Naive B cell (primary cell): ENCODE measurements at places on chromosomes 5 and 9. TPM values are rescaled to one million over a fixed set of nuclear protein-coding genes. Genes with fewer than 3 reads are reported as not detected.

RICTOR gene
- 25.9 TPM for polyA plus RNA-seq

OR1J2 gene
- not detected for polyA plus RNA-seq

ZDHHC11B gene
- polyA plus RNA-seq: not detected

JAKMIP2 gene
- polyA plus RNA-seq: 0.09 TPM

WDR38 gene
- not detected for polyA plus RNA-seq

ALDH1A1 gene
- 0.90 TPM for polyA plus RNA-seq

DNA sequence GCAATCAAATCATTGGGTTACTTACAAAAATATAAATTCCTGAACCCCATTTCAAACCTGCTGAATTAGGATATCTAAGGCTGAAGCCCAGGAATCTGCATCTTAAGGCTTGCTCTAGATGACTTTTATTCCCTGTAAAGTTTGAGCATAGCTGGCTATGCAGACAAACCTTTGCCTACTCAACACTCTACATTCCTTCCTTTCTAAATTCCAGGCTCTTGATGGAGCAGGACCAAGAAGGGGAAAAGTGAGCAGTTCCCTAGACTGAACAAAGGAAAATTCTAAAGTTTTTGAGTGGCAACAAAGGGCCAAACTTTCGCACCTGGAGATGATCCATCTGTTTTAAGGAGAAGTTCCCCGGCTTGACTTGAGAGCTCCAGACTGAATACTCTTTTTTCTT, 9.8 kb upstream of the ADRA1B start:
- DNase-seq: no peak
- no peak overlapping the region for H3K27ac ChIP-seq
- no peaks in the 10 kb centered on the region for H3K36me3 ChIP-seq

- no peaks in the 10 kb centered on the region for H3K4me1 ChIP-seq
- no peak overlapping the region for H3K4me3 ChIP-seq
- H3K27ac ChIP-seq: no peak overlapping the region
- no peaks in the 10 kb centered on the region for H3K36me3 ChIP-seq
- no peak for DNase-seq
Observed at GRCh38 chr5:159316519-159317383, 13.5 kb downstream of the IL12B start.

DNA sequence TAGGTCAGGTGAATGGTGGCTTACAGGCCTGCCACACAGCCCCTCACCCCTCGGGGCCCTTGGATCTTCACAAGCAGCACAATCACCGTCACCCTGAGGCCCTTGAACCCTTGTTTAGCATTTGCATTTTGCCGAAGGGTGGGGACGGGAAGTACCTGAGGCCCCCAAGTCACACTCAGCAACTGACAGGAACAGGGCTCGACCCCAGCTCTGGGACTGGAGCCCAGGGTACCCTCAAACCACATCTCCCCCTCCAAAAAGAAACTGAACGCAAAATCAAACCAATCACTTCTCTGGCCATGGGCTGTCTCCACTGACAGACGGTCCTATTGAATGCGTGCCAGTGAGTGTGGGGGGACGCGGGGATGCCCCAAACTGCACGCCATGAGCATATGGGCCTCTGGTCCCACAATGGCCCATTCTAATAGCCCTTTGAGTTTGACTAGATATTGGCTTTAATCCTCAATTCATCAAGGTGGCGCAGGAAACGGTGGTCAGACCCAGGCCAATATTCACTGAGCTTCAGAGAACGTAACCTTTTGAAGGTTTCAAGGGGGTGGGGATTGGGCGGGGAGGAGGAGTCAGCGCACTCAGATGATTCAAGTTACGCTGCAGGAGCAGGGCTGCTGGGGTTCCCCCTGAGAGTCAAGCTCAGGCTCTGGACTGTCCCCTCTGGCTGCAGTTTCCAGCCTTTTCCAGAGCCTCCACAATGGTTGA, 176.0 kb downstream of the DAB2IP start:
- no peaks in the 10 kb centered on the region for H3K4me1 ChIP-seq
- no peaks in the 10 kb centered on the region for H3K36me3 ChIP-seq
- no peak overlapping the region for H3K4me3 ChIP-seq
- no peak overlapping the region for H3K27ac ChIP-seq
- DNase-seq: no peak

- no peak overlapping the region for H3K4me3 ChIP-seq
- no peaks in the 10 kb centered on the region for H3K36me3 ChIP-seq
- no peaks in the 10 kb centered on the region for H3K4me1 ChIP-seq
- no peak for DNase-seq
- H3K27me3 ChIP-seq: no peaks in the 10 kb centered on the region
Observed at GRCh38 chr9:24464319-24464951, 81.3 kb downstream of the IZUMO3 start.

- no peaks in the 10 kb centered on the region for H3K36me3 ChIP-seq
- H3K4me3 ChIP-seq: no peak overlapping the region
- no peaks in the 10 kb centered on the region for H3K27me3 ChIP-seq
- no peak overlapping the region for H3K27ac ChIP-seq
- H3K4me1 ChIP-seq: peaks cover 6% of the 10 kb centered on the region
Observed at GRCh38 chr5:36374266-36374862, 72.7 kb upstream of the RANBP3L start.

DNA sequence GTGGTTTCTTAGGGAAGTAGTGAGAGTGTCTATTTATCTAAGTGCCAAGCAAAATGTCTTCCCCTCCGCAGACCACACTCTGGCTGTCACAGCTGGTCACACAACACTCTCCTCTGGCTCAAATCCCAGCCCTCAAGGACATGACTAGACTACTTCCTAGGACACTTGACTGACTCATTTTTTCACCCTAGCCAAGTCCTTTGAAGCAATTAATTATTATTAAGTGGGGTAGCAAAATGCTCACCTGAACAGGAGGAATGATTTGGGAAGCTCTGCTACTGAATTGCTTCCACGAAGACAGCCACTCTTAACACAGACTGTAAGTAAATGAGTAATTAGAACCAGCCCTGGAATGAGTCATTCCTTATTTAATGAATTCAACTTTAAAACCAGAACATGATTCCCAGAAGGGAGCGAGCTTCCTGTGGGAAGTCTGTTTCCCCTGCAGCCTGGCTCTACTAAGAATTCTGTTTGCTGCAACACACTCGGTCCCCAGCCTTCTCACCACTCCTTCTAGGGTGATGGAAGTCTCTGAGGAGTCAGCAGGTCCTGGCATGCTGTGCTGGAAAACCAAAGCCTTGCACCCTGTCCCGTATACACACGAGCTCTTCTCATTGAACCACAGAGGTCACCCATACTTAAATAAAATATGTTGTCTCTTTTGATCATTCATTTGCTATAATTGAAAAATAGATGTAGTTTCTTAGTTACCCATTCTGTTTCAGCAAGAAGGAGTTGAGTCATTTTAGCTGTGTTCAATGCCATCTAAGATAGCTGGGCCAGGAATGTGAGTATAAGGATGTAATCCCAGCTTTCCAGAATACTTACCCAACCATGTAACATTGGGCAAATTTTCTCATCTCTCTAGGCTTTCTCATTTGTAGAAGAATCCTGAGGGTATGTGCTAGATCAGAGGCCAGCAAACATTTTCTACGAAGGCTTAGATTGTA, 218.6 kb upstream of the RASEF start:
- H3K27me3 ChIP-seq: no peaks in the 10 kb centered on the region
- no peak overlapping the region for H3K27ac ChIP-seq
- no peaks in the 10 kb centered on the region for H3K36me3 ChIP-seq
- H3K4me1 ChIP-seq: no peaks in the 10 kb centered on the region
- H3K4me3 ChIP-seq: no peak overlapping the region

- no peaks in the 10 kb centered on the region for H3K4me1 ChIP-seq
- H3K27ac ChIP-seq: no peak overlapping the region
- no peak overlapping the region for H3K4me3 ChIP-seq
- no peaks in the 10 kb centered on the region for H3K27me3 ChIP-seq
- no peak for DNase-seq
Observed at GRCh38 chr5:60102961-60103693, 209.6 kb upstream of the PDE4D start.

- DNase-seq: no peak
- H3K27ac ChIP-seq: no peak overlapping the region
- no peaks in the 10 kb centered on the region for H3K4me1 ChIP-seq
- H3K4me3 ChIP-seq: no peak overlapping the region
- H3K36me3 ChIP-seq: no peaks in the 10 kb centered on the region
Observed at GRCh38 chr9:75385236-75385635, 296.9 kb downstream of the OSTF1 start.

DNA sequence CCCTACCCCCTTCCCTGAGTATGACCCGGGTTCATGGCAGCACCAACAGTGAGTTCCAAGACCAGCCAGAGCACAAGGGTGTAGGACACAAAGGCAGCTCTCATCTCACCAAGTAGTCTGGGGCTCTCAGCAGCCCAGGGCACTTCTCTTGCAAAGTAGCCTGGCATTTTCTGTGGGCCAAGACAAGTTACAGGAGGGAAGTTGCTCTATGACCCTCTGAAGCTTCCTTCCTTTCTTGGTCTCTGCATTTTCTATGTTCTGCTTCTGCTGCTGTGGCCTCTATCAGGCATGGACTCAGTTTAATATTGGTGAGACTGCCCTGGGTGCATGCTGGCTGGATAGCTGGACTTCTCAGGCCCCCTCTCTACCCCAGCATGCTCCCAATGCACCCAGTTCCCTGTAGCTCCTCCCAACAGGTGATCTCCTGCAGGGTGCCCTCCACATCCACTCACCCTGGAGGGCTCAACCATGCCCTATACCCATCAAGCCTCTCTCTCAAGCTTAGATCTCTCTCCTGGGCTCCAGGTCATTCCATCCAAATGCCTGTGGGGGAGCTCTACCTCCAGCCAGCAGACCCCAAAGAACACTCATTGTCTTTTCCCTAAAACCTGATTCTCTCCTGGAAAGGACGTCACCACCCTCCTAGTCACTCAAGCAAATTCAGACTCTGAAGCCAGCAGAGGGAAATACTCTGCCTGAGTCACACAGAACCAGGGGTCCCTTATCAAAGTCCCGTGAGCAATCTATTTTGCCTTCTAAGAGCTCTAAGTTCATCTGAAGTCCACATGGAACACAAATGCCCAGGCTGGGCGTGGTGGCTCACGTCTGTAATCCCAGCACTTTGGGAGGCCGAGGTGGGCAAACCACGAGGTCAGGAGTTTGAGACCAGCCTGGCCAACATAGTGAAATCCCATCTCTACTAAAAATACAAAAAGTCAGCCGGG, 13.8 kb downstream of the TBC1D2 start:
- no peaks in the 10 kb centered on the region for H3K27me3 ChIP-seq
- H3K27ac ChIP-seq: no peak overlapping the region
- H3K4me3 ChIP-seq: no peak overlapping the region
- no peak for DNase-seq
- no peaks in the 10 kb centered on the region for H3K36me3 ChIP-seq

GRCh38 chr5:168697034-168697720, 118.0 kb upstream of the PANK3 start:
- H3K27me3 ChIP-seq: peaks cover 24% of the 10 kb centered on the region
- H3K4me3 ChIP-seq: no peak overlapping the region
- no peak for DNase-seq
- H3K36me3 ChIP-seq: no peaks in the 10 kb centered on the region
- no peak overlapping the region for H3K27ac ChIP-seq

DNA sequence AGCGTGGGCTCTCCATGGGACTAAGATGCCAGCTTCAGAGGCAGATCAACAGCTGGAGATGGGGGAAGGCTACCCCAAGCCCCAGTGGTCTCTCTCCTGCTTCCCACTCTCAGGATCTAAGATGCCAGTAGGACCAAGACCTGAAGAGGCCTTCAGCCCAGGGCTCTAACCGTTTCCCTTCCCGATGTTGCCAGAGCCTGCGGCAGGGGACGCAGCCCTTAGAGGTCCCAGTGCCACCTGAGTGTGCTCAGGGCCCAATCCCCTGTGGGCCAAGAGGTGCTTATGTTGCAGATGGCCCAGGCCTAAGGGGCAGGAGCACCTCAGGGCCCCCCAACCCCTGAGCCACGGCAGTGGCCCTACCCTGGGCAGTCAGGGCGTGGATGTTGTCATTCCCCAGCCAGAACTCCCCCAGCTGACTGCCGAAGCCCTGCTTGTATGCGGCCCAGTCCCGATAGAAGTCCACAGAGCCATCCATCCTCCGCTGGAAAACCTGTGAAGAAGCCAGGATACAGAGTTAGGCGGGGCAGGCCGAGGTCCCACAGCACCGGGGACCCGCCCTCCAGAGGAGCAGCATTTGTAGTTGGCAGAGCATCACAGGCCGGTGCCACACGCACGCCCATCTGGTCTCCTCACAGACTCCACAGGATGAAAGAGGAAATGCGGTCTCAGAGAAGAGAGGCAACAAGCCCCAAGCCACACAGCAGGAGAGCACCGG, 5.4 kb downstream of the FCN1 start:
- peaks cover 4% of the 10 kb centered on the region for H3K4me1 ChIP-seq
- no peaks in the 10 kb centered on the region for H3K36me3 ChIP-seq
- DNase-seq: no peak
- H3K27me3 ChIP-seq: peaks cover 29% of the 10 kb centered on the region
